Tibial nerve (tissue), 4 donors: ENCODE measurements at places on chromosomes 7 and 10.

DNA sequence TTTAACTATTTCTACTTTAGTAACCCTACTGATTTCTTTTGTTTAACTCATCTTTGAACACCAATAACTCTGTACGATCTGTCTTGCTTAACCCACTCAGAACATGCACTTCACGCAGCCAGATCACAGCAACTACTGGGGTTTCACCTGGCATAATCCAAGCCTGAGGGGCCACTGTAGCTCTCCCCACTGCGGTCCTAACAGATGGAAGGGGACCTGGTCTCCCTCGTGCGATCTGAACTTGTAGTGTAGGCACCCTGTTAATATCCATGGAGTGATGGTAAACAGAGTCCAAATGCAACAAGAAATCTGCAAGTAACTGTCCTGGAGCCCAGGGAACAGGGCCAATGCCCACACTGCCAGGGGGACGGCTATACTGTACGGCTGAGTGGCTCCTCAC, 45.5 kb downstream of the INSIG1 start:
- DNase-seq: no peak

DNA sequence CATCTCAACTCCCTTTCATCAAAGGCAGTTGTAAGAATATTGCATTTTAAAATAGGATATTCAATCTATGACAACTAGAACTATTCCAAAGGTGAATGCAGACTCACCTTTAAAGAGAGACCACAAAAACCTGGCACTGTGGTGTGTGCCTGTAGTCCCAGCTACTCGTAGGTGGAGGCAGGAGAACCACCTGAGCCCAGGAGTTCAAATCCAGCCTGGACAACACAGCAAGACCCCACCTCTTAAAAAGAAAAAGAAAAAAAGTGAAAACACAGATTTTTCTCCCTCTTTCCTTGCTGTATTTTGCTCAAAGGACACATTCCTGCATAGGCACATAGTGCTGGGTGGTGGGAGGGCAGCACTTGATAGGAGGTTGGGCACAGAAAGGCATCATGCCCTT, 739 bp upstream of the ALDH18A1 start:
- no peak for DNase-seq

DNA sequence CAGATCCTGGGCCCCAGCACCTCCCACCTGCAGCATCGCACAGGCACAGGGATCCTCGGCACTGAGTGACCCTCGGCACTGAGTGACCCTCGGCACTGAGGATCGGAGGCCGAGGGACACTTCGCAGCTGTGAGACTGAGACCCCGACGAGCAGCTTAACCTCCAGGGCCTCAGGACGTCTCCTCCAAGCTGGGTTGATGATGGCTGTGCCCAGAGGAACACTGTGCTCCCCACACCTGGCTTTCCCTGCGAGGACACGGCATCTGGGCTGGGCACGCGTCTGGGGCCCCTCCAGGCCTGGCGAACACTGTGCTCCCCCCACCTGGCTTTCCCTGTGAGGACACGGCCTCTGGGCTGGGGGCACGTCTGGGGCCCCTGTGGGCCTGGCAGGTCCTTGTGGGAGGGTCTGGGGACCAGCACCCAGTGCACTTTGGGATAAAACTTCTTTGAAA, 158.3 kb upstream of the PPP2R2D start:
- no peak for DNase-seq

DNA sequence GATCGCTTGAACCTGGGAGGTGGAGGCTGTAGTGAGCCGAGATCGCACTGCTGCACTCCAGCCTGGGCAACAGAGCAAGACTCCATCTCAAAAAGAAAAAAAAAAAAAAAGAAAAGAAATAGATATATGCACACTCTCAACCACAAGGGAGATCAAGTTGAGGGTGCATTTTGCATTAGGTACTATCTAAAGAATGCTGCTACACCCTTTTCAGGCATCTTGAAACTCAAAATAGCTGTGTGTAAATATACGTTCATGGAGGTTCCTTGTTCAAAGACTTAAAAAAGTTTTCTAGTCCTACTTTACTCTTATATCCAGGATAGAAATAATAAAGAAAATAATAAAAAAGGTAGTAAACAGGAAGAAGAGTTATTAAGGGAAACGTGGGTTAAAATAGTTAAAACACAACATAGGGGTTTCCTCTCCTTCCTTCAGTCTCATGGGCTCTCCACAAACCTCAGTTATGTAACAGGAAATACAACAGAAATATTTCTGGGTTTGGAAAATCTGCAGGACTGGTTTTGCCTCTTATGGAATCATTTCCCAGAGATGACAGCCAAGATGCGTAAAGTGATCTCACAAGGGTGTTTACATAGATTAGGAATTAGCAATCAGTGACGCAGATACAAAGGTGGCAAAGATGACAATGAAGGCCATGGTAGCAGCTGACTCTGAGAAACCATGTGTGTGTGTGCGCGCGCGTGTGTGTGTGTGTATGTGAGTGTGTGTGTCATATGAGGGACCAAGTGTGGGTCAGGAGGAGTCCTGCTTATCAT, 15.1 kb downstream of the STEAP4 start:
- no peak for DNase-seq

DNA sequence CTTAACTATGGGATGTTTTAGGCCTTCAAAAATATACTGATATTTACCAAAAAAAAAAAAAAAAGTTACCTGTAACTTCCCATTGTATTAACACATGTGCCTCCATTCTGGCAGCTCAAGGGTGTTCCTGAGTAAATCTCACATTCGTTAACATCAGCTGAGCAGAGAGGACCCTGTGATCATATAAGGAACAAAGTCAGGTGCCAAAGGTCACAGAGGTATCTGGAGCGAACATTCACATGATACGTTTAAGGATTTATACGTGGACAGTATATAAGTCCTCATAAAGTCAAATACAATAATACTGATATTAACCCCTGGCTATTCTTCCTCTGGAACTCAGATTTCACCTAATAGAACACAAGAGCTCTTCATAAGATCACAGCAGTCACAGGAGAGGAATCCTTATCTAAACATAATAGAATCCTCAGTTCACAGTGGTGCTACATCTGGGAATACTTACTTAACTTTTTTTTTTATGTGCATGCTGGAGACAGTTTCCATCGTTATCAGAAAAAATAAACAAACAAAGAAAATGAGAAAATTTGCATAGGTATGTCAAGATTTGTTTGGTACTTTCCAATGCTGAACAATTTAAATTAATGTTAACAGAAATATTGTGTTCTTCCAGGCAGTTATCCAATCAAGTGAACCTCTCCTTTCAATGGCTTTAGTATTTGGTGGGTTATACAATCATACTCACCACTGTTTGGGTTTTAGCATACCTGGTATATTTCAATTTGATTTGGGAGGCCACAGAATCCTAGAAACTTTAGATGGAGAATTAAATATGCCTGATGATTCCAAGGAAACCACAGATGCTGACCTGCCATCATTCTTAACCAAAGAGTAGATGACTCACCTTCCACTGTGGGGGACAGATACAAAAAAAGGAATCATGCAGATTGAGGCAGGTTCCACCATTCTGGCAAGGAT, 6.6 kb downstream of the CUBN start:
- DNase-seq: no peak

GRCh38 chr10:97640868-97641811, 669 bp downstream of the PI4K2A start:
- no peak for DNase-seq

GRCh38 chr10:103569896-103570295, 76.4 kb downstream of the NEURL1 start:
- no peak for DNase-seq

DNA sequence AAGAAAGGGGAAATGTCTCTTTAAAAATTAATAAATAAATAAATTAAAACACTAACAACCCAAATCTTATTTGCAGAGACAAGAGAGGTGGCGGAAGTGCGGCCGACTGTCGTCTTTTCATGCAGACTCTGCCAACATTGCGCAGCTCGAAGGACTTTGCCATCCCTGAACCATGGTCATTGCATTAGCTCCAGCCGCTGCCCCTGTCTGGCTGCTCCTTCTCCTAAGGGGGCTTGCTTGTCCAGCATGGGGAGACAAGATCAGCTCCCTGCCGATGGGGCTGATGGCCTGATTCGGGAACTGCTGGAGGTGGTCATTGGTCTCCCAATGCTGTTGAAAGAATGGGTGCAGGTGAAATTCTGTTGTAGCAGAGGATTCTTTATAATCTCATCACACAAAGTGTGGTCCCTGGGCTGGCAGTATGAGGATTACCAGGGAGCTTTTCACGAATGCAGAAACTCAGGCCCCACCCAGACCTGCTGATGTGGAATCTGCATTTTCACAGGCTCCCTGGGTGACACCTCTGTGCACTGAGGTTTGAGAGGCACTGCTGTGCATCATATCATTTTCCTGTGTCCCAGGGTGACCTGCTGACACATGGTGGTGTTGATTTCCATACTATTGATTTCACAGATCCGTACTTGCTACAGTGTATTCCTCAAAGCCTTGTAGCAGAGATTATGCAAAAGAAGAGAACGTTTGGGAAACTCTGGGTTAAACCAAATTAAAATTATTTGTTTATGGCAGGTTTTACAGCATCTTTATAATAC, 172.4 kb upstream of the ZMIZ1 start:
- no peak for DNase-seq

DNA sequence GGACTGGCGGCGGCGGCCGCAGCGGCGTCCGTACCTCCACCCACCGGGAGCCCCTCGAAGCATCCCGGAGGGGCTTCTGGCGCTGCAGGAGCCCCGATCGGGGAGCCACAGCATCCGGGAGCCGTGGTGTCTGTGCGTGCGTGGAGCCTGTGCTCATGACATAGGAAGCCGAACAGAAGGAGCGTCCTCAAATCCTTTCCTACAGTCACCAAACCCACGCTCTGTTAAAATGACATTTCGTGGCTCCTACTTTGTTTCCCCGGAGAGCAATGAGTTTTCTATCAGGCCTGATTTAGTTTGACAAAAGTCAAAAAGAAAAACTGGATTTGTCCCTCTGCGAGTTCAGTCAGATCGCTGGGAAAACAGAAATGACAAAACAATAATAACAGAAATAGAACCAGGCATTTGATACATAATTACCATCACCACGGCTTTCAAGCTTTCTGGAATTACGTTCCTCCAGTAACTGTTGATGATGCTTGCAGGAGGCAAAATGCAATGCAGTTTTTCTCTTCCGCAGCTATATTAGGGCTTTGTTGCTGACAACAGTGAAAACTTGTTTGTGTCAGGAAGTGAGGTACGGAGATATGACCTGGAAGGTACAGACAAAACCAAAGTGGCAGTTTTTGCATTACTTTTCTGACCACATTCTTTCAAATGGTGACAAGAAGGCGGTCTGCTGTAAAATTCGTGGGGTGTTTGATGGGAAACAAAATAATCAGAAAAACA, 219.3 kb upstream of the MKLN1 start:
- DNase-seq: no peak

- peak; percentile 14 for DNase-seq
Measured at GRCh38 chr10:53403688-53404087, 631.1 kb upstream of the MBL2 start.

- peak; percentile 24 for DNase-seq
Measured at GRCh38 chr7:3138997-3139396, 95.3 kb upstream of the CARD11 start.

DNA sequence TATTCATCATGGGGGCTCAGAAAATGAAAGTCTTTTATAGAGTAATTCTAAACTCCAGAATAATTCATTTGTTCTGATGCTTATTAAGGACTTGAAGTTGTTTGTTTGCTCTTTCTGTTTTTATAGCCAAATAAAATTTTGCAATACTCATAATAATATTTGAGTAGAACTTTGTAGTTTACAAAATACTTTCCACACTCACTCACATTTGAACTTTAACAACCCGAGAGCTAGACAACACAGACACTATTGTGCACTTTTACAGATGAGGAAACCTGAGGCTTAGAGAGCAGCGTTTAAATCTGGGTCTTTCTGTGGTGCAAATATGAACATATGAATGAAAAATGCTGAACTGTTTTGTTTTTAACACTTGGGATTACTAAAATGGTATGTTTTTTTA, 126.8 kb downstream of the KAT6B start:
- DNase-seq: no peak

- no peak for DNase-seq
Measured at GRCh38 chr10:70775679-70776454, 9.3 kb downstream of the TBATA start.

DNA sequence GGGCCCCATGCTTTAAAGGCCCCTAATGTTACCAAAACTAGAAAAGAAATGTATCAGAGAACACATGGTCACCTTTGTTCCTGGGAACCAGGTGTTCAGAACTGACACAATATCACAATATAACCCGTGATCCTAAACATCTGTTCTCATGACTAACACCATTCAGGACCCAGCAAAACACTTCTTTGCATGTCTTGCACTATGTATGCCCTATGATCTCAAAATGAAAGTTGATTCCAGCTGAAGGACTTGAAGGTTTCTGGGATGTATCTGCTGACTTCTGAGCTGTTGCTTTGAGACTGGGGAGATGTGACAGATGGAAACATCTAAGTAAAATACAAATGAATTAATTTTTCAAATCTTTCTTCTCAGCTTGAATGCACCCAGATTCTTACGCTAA, 37.5 kb upstream of the PIK3CG start:
- DNase-seq: no peak

DNA sequence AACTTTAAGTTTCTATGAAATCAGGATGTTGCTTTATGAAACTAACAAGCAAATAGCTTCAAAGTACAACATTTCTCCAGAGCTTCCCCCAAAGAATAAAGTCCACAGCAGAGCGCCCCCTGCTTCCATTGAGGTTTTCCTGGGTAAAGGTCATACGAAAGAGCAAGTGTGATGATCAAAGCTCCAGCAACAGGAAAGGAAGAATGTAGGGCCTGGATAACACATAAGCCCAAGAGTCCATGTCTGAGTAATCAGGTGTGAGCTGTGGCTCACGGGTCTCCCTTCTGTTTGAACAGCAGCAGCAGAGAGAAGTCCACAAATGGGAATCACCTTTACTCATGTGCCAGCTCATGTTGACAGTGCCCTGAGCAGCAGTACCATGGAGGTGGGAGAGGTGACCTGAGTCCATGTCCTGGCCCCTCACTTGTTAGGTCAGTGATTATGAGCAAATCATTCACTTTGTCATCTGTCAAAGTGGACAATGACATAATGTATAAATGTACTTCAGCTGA, 50.5 kb downstream of the MRPL32 start:
- DNase-seq: no peak

DNA sequence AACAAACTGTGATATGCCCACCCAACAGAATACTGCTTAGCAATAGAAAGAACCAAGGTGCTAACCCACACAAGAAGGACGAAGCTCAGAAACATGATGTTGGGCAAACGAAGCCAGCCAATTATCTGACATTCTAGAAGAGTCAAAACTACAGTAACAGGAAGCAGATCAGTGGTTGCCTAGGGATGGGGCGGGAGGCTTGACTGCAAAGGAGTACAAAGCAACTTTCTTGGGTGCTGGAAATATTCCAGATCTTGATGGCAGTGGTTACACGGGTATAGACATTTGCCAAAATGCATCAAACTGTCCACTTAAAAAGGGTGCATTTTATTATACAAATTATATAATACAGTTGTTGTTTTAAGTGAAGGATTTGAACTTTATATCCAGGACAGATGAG, 41.1 kb upstream of the RET start:
- no peak for DNase-seq

GRCh38 chr7:95342642-95343307, 18.4 kb upstream of the PON1 start:
- no peak for DNase-seq

GRCh38 chr7:135147899-135148721, at the start of gene TMEM140:
Gene TMEM140, plus strand, starts transcription at chr7:135148072. Its CDS starts 16,370 bp downstream, at chr7:135164442.
- DNase-seq: no peak
